ENCODE measurements at places on chromosomes 16 and 17.

DNA sequence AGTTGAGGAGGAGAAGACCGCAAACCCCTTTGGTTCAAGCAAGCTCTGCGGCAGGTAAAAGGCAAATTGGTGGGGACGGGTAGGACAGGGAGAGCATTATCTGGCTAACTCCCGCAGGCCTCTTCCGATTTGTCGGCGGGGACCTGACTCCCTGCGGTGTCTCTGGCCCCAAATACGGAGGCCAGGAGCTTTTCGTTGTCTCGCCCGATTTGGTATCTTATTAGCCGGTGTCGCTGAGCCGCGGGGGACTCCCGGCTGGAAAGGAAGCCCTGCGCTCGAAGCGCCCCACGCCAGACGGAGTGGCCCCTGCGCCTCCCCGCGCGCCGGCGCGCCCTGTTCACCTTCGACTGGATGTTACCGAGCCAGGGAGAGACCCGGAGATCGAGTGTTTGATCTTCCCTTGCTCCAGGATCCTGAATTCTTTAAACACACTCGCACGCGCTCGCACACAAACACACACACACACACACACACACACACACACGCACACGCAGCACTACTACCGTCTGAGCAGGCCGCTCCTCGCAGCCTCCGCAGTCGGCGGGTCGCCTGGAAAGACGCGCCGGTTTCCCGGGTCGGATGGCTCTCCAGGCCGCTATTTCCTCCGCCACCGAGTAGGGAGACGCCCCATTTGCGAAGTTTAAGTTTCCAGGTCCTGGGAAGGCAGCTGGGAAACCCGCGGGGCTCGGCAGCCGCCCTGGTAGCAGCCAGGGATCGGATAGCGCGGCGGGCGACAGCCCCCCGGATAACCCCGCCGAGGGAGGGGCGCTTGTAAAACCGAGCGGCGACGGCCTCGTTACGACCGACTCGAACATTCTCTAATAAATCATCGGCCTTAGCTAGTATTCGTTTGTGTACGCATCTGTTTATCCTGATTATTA, 3.3 kb downstream of the PRAC1 start:
- DNase-seq, result no peak

DNA sequence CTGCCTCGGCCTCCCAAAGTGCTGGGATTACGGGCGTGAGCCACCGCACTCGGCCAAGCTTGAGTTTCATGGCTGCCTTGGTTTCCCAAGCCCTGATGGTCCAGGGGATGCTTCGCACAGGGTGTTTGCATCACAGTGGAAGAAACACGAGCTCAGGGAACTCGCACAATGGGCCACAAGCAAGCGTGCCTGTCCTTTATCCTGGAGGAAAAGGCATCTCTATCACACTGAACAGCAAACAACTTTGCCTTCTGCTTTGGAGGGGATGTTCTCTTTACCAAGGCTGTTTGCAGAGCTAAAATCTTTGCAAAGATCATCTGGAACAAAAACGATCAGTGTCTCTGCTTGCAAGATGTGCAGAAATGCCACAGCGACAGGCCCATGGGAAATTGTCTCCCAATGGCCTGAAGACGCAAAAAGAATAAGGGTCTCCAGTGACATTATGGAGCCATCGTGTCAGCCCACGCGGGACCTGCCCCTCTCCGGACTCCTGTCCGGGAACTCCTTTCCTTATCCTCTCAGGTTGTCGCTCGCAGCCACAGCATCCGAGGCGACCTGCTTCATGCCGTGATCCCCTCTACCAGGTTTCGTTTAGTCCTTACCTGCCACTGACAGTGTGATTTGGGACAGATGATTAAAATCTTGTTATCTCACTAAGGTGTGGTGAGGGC, 44.1 kb upstream of the CBFA2T3 start:
- no peak for DNase-seq

GRCh38 chr17:2033153-2033552, 3.2 kb downstream of the DPH1 start:
- DNase-seq, result no peak

GRCh38 chr17:44024271-44024663, 9.5 kb upstream of the TMEM101 start:
- DNase-seq, result no peak

DNA sequence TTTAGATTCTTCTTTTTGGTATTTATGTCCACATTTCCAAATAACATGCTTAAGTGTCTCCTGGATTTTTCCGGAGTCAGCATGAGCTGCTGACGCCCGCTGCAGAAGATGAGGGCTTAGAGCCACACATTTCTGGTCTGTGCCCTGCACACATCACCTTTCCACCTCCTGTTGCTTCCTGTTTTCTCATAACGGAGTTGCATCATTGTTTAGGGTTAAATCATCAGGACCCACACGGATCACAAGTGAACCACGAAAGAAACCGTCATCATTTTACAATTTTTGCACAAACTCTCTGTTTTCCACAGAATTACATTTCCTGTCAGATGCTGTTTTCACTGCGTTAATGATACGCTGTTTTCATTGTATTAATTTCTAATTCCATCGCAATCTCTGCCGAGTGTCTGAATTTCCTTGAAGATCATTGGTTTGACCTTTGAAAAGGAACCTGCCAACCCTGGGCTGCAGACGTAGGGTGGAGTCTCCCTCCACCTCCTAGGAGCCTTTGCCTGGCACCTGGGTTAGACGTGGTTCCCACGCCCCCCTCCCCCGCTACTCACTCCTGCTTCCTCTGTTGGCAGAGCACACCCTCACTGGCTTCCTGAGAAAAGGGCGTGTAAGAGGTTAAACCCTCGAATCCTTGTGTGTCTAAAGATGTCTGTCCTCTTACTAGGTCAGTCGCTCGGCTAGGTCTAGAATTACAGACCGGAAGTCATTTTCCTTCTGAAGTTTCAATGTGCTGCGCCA, 68.2 kb downstream of the RNF213 start:
- DNase-seq, result no peak

DNA sequence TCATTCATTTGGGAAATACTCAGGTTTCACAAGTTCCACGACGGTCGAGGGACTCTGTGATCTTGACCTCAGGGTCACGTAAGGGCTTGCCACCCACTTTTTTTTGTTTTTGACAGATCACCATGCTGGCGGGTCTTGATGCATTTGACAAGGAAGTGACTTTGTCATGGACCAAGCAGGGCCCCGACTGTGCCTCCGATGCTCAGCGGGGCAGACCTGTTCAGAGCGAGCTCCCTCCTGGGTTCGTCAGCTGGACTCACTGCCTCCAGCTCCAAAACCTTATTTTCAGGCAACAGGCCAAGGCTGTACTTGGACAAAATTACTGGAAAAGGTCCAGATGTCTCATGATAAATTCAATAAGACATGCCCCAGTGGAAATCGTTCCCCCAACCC, 9.0 kb upstream of the CLEC18A start:
- DNase-seq, result no peak

GRCh38 chr17:48045316-48046001, 2.7 kb upstream of the NFE2L1 start:
- DNase-seq, result no peak

DNA sequence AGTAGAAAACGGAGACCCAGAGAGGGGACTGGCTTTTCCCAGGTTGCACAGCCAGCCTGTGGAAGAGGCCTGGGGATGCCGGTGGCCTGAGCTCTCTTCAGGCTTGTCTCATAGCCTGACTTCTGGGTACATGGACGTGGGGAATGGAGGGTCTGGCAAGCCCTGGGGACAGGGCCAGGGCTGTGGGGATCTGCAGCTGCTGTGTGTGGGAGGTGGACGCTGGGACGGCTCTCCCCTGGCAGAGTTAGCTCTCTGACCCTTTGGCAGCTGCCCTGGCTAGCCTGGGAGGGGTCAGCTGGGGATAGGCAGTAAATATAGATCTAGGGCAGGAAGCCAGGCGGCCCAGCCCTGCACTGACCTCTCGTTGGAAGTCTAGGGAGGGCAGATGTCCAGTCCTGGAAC, 20.5 kb downstream of the SLC4A1 start:
- DNase-seq, result no peak

DNA sequence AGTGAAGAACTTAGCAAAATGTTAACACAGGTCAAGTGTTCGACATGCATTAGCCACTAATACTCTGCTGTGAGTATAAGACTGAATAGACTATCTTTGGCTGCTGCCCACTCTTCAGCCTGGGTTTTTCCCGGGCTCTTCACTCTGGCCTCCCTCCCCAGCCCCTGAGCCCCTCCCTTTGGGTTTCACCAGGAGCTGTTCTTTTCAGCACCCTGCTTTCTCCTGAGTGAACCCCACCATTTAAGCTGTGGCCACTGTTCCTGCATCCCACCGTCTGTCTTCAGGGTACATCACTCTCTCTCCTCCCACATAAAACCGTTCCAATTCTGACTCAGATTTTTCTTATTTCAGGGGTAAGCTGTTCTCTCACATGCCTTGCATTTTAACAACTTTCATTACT, 92.0 kb upstream of the ASIC2 start:
- no peak for DNase-seq

- no peak for DNase-seq
These were observed 40.5 kb downstream of the DHRS7B start for GRCh38 chr17:21167303-21167702.

GRCh38 chr17:64096037-64096436, 33.9 kb downstream of the ERN1 start:
- DNase-seq, result no peak

- no peak for DNase-seq
These were observed 269.8 kb downstream of the C16orf95 start for GRCh38 chr16:87047221-87048037.

GRCh38 chr16:9602189-9602588, 510.7 kb downstream of the HAPSTR1 start:
- DNase-seq, result no peak

DNA sequence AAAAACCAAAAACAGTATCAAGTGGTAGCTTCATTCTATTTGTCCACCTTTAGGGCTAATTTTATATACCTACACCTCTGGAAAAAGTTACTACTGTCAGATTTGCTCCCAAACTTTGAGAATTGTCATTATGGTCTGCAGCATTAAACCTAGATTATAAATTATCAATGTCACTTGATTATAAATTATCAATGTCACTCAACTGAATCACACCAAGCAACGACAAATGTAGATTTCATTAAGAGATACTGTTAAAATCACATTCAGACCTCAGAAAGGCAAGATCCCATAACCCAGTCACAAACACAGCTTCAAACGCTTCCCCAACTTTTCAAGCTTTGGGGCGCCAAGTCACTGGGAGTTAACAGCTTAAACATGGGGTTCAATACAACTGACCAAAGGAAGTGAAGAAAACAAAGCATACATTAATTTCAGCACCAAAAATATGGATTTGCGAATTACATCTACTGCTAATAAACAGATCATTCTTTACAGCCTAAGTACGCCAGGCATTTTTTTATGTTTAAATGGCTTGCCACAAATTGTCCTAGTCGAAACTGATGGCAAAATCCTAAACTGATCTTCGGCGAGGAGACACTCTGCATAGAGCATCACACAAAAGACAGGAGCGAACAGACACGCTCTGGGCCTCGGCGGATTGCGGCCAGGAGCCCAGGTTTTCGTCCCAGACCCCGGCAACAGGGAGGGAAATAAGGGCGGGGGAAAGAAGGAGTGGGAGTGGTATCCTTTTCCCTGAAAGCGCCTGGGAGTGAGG, 981 bp downstream of the GLG1 start:
- no peak for DNase-seq

GRCh38 chr17:65977041-65977440, 214.9 kb downstream of the CEP112 start:
- DNase-seq, result no peak

DNA sequence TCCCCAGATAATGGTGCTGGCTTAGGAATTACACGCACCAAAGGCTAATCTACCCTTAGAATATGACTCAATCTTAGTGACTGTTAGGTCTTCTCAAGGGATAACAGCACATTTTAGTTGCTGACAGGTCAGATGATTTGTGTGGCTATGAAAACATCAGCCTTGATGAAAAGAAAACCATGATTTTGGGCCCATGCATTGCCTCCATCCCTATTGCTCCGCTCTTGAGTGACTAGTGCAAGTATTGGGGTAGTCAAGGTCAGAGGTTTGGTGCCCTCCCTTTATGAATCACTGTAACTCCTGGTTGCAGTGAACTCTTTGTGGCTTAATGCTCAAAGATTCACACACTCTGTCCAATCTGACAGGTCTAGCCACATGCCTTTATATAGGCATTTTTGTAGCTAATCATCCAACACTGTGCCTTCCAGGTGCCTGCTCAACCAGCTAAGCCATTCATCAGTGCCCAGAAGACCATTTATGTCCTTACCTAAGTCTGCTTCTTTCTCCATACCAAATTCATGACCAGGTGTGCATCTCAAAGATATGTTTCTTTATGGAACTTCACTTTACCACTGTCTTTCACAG, 251.6 kb downstream of the KCNJ2 start:
- no peak for DNase-seq

DNA sequence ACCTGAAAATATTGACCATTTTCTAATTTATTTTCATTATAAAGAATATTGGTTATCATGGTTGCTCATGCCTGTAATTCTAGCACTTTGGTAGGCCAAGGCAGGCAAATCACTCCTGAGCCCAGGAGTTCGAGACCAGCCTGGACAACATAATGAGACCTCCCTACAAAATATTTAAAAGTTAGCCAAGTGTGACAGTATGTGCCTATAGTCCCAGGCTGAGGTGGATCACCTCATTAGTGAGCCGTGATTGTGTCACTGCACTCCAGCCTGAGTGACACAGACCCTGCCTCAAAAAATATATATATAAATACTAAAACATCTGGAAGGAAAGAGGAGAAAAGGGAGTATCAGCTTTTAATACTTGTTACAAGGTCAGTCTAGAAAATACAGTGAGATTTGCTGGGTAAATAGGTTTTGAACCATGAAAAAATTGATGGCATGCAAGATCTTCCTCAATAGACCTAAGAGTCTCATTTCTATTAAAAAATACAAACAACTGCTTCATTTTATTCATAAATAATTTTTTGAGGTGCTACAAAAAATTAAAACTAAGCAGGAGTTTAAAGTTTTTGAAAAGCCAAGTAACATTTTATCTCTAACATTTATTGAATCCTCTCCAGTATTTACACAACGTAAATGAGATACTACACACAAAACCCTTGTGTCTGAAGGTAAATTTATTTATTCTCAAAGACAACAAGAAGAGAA, 47.7 kb downstream of the TUBD1 start:
- DNase-seq, result no peak

DNA sequence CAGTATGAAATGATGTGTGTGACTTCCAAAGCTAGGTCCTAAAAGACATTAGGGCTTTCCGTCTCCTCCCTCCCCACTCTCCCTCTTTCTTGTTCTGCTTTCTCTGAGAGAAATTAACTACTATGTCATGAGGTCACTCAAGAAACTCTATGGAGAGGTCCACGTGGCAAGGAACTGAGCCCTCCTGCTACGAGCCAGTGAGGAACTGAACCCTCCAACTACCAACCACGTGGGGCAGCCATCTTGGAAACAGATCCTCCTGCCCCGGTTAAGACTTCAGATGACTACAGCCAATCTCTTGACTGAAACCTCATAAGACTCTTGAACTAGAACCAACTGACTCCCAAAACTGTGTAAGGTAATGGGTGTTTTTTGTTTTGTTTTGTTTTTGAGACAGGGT, 4.2 kb upstream of the ALOX15 start:
- no peak for DNase-seq
